ENCODE measurements at places on chromosomes 5 and 9. TPM values are rescaled to one million over a fixed set of nuclear protein-coding genes. Genes with fewer than 3 reads are reported as not detected.

Gene C5orf58
- total RNA-seq: not detected

Gene PTPRD
- total RNA-seq: 51.2 TPM

Gene RFX3
- 8.5 TPM for total RNA-seq

Gene CNTNAP3B
- total RNA-seq: 11.8 TPM

Gene BARX1
- total RNA-seq: not detected

Gene SH3RF2
- 4.5 TPM for total RNA-seq

Gene CXCL14
- 52.6 TPM for total RNA-seq

Gene ITK
- 2.6 TPM for total RNA-seq

Gene PCA3
- 0.24 TPM for total RNA-seq

Gene ASPN
- total RNA-seq: 22.5 TPM

Gene RNF183
- not detected for total RNA-seq

Gene ZMYND19
- 11.0 TPM for total RNA-seq

Gene F2RL1
- total RNA-seq: 1.1 TPM

Gene SOWAHA
- total RNA-seq: not detected

Gene ESM1
- total RNA-seq: not detected

Gene NIPAL4
- 0.52 TPM for total RNA-seq

Gene SPINK1
- total RNA-seq: 1.3 TPM

All from posterior vena cava (tissue), 2 donors.